Cortex of kidney (tissue), 1 donor: ENCODE measurements at places on chromosomes 6 and 20.

DNA sequence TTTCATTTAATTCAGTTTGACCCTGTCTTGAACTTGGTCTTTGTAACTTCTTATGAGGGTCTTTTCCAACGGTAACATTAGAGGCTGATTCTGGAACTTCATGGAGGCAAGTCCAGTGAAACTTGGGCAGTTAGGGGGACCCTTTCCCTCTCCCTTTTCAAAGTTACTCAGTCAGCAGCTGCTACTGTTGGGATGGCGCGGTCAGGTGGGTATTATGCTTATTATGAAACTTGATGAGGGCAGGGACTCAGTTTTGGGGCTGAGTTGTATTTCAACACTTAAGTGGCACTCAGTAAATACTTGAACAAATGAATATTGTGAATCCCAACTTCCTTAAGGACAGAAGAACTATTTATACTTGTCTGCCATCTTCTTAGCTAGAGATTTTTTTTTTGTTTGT lies 20.8 kb downstream of the TOP1 start:
- DNase-seq: no peak

GRCh38 chr6:138722425-138723371 lies 50.9 kb upstream of the CCDC28A start:
- no peak for DNase-seq

DNA sequence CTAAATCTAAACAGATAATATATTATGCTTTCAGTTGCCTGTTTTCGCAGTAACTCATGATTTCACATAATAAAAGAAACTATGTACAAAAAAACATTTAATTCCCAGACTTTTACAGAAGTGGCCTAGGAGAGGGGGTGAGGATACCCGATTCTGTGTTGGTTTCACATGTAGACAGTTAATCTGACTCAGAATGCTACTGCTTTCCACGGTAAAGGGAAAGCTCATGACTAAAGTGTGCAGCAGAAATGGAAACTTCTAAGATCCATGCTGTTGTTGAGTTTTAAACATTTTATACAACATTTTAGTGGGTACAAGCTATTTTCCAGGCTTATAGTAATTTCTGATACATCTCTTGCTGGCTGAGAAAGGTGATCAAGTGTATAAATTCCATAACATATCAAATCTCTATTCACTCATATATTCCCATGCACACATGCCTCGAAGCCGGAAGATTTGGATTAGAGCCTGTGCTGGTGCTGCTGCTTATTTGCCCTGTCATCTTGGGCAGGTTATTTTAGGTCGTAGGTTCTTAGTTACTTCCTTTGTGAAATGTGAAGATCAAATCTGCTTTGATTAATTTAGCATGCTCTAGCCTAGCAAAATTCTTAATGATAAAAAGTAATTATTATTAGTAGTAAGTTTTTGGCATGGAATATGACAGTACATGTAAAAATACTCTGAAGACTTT lies 896.7 kb upstream of the MAP3K7 start:
- DNase-seq: no peak

- DNase-seq: no peak
Observed at GRCh38 chr6:57207141-57207540, 15.0 kb downstream of the RAB23 start.

DNA sequence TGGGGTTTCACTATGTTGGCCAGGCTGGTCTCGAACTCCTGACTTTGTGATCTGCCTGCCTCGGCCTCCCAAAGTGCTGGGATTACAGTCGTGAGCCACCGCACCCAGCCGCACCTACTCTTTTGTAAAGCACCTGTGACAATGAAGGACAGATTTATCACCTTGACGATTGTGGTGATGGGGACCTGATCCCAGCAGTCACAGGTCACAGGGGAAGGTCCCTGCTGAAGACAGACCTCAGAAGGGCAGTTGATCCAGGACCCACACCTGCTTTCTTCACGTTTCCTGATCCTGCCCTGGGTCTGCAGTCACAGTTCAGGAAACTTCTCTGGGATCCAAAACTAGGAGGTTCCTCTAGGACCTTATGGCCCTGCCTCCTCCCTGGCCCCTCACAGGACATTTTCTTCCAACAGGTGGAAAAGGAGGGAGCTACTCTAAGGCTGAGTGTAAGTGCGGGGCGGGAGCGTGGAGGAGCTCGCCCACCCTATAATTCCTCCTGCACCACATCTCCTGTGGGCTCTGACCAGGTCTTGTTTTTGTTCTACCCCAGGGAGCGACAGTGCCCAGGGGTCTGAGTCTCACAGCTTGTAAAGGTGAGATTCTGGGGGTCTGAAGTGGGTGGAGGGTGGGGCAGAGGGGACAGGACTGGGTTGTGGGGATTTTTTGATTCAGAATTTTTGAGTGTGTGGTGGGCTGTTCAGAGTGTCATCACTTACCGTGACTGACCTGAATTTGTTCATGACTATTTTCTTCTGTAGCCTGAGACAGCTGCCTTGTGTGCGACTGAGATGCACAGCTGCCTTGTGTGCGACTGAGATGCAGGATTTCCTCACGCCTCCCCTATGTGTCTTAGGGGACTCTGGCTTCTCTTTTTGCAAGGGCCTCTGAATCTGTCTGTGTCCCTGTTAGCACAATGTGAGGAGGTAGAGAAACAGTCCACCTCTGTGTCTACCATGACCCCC lies 3.0 kb downstream of the HLA-E start:
- no peak for DNase-seq

- DNase-seq: no peak
Observed at GRCh38 chr20:37228082-37228481, 33.5 kb downstream of the GHRH start.

DNA sequence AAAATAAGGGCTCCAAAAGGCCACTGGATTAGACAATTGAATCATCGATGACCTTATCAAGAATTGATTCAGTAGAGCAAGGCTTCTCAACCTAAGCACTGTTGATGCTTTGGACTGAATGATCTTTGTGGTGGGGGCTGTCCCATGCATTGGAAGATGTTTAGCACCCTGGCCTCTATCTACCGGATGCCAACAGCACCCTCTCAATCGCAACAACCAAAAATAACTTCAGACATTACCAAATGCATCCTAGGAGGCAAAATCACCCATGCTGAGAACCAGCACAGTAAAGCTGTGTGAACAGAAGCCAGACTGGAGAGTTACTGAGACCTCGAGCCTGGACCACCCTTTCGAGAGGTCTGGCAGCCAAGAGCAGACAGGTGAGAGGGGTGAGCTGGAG lies 67.5 kb downstream of the TBC1D7 start:
- DNase-seq: no peak

DNA sequence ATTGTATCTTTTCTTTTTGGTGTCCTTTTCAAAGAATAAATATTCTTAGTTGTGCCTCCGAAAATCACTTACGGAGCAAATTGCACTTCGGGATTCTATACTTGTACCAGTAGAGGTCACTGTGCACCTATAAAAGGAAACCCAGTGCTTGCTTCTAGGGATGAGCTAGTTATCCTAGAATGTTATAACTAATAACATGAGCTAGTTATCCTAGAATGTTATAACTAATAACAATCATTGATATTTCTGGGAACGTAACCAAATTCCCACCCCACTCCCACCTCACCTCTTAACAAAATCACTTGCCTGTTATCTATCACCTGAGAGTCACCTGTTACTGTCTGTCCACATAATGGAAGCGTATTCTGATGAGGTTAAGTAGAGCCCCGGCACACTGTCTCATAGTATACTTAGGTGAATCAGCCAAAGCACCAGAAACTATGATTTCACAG lies 126.9 kb upstream of the TIAM2 start:
- DNase-seq: no peak

- DNase-seq: no peak
Observed at GRCh38 chr6:159716247-159717096, 10.8 kb upstream of the WTAP start.

GRCh38 chr6:151959086-151959485 lies 151.6 kb downstream of the ESR1 start:
- no peak for DNase-seq
